ENCODE measurements at places on chromosomes 1 and 21. TPM values are rescaled to one million over a fixed set of nuclear protein-coding genes. Genes with fewer than 3 reads are reported as not detected.

Gene LINGO4
- polyA plus RNA-seq = 0.27 TPM

- DNase-seq = no peak
Measured at GRCh38 chr1:76390456-76390855, 315.9 kb downstream of the ST6GALNAC3 start.

GRCh38 chr1:206419783-206420182 lies 50.5 kb upstream of the IKBKE start:
- DNase-seq = no peak

DNA sequence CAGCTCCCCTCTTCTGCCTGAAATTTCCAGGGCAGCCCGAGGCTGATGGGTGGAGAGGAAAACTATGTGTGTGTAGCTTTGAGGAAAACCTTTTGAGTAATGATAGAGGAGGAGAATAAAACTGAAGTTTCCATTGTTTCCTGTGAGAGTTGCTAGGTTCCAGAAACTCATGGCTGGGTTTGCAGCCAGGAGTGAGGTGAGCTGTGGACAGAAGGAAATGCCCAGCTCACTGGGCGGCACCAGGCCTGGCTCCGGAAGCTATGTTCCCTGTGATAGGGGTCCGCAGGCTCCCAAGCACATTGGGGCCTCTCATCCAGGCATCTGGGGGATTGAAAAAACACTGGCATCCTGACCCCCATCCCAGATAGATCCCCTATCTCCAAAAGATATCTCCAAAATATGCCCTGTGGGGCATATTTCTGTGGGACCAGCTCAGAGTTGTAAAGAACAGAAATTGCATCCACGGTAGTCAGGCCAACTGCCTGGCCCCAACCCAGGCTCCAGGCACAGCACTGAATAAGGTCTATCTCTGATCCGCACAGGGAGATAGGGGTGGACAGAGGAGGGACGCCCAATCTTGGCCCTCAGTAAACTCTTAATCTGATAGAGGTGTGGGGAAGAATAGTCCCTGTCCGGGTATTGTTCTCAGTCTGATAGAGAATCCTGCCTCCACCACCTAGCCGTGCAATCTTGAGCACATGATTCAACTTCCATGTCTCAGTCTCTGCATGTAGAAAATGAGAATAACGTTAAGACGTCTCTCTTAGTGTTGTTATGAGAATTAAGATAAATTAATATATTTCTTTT lies 1.8 kb upstream of the HSPG2 start:
- DNase-seq = no peak

- no peak for DNase-seq
Measured at GRCh38 chr1:100462326-100463025, 75.5 kb upstream of the GPR88 start.

DNA sequence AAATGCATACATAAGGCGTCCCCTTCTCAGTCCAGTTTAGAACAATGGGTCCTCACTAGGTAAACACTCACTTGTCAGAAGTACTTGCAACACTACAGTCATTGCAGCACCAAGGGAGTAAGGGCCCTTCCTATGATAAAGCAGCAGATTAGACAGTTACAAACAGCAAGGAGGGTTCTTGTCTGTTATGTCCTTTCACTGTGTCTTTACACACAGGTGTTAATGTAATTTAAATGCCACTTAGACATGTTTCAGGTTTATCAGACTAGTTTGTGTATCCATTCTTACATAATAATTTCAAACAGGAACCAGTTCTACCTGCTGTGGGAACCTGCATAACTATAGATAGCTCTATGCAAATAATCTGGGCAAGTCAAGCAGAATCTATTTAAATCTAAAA lies 105.6 kb upstream of the USH2A start:
- DNase-seq = no peak

Gene GBP4
- 1.8 TPM for polyA plus RNA-seq
